ENCODE measurements at places on chromosomes 4 and X. TPM values are rescaled to one million over a fixed set of nuclear protein-coding genes. Genes with fewer than 3 reads are reported as not detected.

- no peaks in the 10 kb centered on the region for H3K4me1 ChIP-seq
- no peak overlapping the region for H3K4me3 ChIP-seq
- H3K36me3 ChIP-seq = no peaks in the 10 kb centered on the region
- H3K27ac ChIP-seq = no peak overlapping the region
- no peaks in the 10 kb centered on the region for H3K27me3 ChIP-seq
Observed at GRCh38 chr4:171340258-171340657, 472.9 kb upstream of the GALNTL6 start.

- H3K27me3 ChIP-seq = no peaks in the 10 kb centered on the region
- no peak overlapping the region for H3K27ac ChIP-seq
- no peak for DNase-seq
- no peaks in the 10 kb centered on the region for H3K4me1 ChIP-seq
- H3K36me3 ChIP-seq = no peaks in the 10 kb centered on the region
Observed at GRCh38 chr4:182179105-182179504, 64.1 kb upstream of the TENM3 start.

DNA sequence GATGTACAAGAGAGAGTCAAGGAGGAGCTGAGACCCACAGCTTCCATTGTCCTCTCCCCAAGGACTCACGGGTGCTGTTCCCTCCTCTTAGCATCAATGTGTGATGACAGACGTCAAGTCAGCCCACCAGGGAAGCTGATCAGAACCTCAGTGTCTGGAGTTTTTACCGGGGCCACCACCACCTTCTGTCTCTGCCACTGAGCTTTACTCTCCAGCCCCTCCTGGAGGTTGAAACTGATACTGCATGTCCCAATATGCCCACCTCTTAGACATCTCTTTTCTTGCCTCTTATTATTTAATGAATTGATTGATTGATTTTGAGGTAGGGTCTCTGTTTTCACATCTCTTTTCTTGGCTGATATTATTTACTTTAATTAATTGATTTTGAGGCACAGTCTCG lies 10.3 kb upstream of the AKAP17A start:
- H3K27ac ChIP-seq = no peak overlapping the region
- no peak overlapping the region for H3K4me3 ChIP-seq
- DNase-seq = peak; percentile 32
- no peaks in the 10 kb centered on the region for H3K4me1 ChIP-seq

DNA sequence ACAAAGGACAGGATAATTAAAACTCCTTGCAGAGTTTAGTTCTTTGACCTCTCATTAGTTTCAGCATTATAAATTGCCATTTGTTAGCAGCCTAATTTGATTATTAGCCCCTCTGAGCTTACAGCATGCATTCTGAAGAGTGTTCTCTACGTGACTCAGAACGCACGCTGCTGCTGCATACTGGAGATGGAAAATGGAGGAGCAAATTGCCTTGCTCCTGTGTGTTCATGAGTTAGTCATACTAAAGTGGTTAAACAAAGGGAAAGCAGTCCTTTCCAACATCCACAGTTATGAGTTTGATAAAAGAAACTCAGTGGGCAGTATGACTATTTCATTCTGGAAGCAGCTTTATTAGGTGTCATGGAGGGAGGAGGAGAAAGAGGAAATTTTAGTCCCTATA lies 922.5 kb downstream of the RPA4 start:
- no peaks in the 10 kb centered on the region for H3K4me1 ChIP-seq
- no peak for DNase-seq
- H3K4me3 ChIP-seq = no peak overlapping the region
- H3K27me3 ChIP-seq = no peaks in the 10 kb centered on the region

GRCh38 chr4:145755802-145756201 lies 75.9 kb downstream of the C4orf51 start:
- no peak for DNase-seq
- no peaks in the 10 kb centered on the region for H3K27me3 ChIP-seq
- no peaks in the 10 kb centered on the region for H3K36me3 ChIP-seq
- no peak overlapping the region for H3K4me3 ChIP-seq
- H3K27ac ChIP-seq = no peak overlapping the region

DNA sequence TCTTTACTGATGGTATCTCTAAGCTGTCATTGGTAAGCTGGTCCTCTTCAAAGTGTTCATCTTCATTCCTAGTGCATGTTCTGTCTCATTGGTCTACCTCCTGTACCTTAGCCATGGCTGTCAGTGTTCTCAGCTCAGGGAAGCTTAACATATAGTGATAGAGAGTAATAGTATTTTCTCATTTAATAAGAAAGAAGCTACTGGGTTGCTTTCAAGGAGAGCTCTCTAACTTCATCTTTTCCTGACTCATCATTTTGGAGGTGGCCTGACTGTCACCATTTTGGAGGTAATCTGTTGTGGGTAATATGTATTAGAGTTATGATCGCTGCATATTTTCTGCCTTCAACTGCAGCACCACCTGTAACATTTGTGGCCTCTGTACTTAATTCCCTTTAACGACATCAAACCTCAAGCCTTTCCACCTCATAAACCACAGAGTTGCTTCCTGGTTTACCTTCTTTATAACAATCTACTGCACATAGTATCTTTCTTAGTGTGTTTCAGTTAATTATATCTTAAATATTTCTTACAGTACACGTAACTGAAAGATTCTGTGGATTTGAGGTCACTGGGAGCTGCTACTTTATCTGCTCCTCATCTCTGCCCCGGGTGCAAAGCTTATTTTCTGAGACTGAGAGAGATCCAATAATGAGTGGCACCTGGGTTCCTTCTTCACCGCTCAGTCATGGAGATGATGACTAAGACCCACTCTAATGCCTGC lies 474.0 kb upstream of the TECRL start:
- H3K27ac ChIP-seq = no peak overlapping the region
- no peaks in the 10 kb centered on the region for H3K27me3 ChIP-seq
- no peak for DNase-seq
- no peaks in the 10 kb centered on the region for H3K36me3 ChIP-seq
- H3K4me1 ChIP-seq = no peaks in the 10 kb centered on the region

DNA sequence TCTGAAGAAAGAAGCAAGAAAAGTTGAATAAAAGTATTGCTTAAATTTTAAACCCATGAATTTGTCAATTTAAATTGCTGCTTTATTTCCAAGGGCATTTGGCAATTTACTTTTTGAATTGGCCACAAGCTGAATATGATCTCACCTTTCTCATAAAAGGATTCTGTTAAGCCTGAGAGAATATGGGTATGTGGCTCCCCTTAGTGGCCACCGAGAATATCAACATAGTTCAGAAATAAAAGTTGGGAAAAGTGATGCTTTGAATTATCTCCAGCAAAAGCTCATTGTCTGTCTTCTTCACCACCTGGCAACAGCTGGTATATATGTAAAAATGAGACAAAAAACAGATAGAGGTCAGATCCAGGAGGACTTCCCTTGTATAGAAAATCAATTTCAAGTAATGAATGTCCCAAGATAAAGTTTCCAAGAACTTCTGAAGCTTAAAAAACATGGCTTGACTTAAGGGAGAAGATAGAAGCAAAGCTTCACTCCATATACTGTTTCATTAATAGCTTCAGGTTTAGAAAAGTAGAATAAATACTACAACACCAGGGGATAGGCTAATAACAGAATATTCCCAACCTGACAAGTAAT lies 290.7 kb upstream of the FAM241A start:
- no peaks in the 10 kb centered on the region for H3K4me1 ChIP-seq
- no peaks in the 10 kb centered on the region for H3K27me3 ChIP-seq
- no peak overlapping the region for H3K27ac ChIP-seq
- peak; percentile 43 for DNase-seq

DNA sequence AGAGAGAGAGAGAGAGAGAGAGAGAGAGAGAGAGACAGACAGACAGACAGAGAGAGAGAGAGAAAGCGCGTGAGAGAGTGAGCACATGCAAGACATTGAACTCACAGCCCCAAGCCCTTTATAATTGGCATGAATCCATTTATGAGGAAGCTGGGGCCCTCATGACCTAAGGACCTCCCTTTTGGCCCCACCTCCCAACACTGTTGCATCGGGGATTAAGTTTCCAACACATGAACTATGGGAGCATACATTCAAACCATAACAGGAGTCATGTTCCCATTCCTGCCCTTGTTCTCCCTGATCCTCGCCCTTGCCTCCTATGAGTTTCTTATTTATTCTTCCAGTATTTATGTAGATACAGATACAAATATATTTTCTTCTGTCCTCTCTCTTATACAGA lies 269.8 kb upstream of the ARX start:
- no peak overlapping the region for H3K27ac ChIP-seq
- no peak for DNase-seq
- H3K27me3 ChIP-seq = no peaks in the 10 kb centered on the region
- no peak overlapping the region for H3K4me3 ChIP-seq
- no peaks in the 10 kb centered on the region for H3K36me3 ChIP-seq

- H3K4me3 ChIP-seq = no peak overlapping the region
- no peak overlapping the region for H3K27ac ChIP-seq
- H3K36me3 ChIP-seq = no peaks in the 10 kb centered on the region
- H3K27me3 ChIP-seq = no peaks in the 10 kb centered on the region
- DNase-seq = no peak
Observed at GRCh38 chr4:96593422-96593821, 753.5 kb downstream of the PDHA2 start.

DNA sequence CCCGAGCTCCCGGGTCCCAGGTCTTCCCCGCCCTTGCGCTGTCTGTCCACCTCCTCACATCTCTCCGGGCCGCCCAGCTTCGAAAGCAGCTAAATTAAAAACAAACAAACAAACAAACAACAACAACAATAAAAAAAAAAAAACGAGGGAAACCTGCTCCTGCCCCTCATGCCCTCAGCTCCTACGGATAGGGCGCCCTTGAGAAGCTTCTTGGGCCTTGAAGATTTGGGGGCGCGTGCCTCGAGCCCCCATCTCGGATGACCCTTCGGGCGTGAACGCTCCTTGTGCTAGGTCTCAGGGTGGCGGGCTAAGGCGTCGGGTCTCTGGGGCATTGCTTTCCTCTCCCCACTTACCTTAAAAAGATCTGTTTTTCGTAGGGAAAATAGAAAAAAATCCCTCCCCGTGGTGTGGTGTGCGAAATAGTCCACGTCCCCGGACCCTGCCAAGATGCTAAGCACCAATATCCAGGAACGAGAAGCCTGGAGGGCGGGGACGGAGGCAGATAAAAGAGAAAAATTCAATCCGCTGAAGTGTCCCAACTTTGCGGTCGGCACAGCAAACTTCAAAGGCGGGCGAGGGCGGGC lies 603 bp downstream of the NDNF start:
- H3K4me3 ChIP-seq = peak overlapping the region; percentile 51
- peak overlapping the region; percentile 94 for H3K27ac ChIP-seq
- peaks cover 68% of the 10 kb centered on the region for H3K27me3 ChIP-seq

DNA sequence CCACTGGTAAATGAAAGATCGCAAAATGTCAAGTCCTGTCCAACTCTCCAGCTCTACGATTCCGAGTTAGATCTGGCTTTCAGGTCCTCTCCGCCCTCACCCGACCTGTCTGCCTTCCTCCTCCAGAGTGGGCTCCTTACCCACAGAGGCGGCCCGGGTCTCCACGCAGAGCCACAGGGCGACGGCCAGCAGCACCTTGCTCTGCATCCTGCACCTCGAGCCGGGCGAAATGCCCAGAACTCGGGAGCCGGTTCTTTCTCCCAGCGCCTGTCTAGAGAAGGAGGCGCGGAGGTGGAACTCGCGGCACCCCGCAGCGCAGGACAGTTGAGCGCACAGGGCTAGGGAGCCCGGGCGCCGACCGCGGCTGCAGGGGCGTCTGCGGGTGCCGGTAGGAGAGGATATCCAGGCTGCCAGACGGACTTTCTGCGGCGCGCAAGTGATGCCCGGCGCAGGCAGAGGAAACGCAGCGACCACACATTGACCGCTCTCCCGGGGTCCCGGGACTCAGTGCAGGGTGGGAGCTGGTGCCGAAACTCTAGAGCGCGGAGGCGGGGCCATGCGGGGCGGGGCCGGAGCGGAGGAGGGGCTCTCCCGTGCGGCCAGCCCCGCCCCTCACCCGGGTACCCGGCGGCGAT lies at the start of gene KDR:
TSS of gene KDR (minus strand) at position 509 of the 635 bp plus-strand sequence. CDS start at position 207, 302 bp downstream.
- H3K4me1 ChIP-seq = peaks cover 7% of the 10 kb centered on the region
- H3K4me3 ChIP-seq = peak within 1 kb of the TSS; percentile 46
- H3K36me3 ChIP-seq = no peaks in the 10 kb centered on the region
- peak; percentile 68 for DNase-seq

DNA sequence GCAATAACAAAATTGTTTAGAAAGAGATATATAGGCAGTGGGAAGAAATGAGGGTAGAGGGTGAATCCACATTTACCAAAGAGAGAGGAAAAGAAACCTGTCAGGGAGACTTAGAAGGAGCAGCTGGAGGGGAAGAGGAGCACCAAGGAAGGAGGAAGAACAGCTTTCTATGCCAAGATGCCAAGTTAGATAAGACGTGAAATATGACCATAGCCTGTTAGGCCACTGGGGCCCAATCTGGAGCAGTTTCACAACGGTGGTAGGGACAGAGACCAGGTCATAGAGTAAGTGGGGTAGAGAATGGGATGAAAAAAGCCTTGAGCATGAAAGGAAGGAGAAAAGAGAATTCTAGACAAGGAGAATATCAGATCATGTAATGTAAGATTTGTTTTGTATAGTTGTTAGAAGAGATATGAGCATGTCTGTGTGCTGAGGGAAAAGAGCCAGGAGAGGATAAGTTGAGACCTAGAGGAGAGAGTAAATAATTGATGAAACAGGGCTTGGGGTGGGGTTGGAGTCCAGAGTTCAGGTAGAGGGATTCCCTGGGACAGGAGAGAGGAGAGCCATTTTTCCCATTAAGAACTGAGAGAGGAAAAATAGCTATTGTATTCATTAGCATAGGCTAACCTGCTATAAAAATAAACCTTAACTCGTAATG lies 4.4 kb upstream of the SOWAHB start:
- DNase-seq = no peak
- no peaks in the 10 kb centered on the region for H3K36me3 ChIP-seq
- H3K4me1 ChIP-seq = peaks cover 9% of the 10 kb centered on the region

GALNTL6 gene
- 0.16 TPM for total RNA-seq

CLCN4 gene
- total RNA-seq = 11.8 TPM

KLHL34 gene
- not detected for total RNA-seq

ADAMTS3 gene
- 3.0 TPM for total RNA-seq

KIF4A gene
- 4.6 TPM for total RNA-seq

Measured in left lung (tissue), 14 donors.